ENCODE measurements at places on chromosomes 16 and 17.

- no peak for DNase-seq
Observed at GRCh38 chr17:5759501-5759925, 175.2 kb upstream of the NLRP1 start.

- no peak for DNase-seq
Observed at GRCh38 chr16:50528820-50529219, 19.4 kb upstream of the NKD1 start.

DNA sequence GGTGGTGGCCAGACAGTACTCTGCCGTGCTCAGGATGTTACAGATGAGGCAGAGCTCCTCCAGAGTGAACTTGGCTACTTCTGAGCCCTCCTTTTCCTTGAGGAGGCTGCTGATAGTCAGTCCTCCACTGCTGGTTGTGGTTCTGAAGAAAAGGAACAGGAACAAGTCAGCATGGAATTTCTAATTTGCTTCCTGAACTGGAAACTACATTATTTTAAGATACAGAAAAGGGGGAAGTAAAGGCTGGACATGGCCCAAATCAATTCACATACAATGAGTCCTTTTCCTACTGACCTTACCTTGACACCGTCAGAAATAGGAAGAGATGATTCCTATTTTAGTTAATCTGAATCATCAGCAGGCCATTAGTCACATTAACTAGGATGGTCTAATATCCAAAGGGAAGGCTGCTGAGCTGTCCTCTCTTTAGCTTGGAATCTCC is 154.2 kb downstream of the VPS53 start:
- no peak for DNase-seq

DNA sequence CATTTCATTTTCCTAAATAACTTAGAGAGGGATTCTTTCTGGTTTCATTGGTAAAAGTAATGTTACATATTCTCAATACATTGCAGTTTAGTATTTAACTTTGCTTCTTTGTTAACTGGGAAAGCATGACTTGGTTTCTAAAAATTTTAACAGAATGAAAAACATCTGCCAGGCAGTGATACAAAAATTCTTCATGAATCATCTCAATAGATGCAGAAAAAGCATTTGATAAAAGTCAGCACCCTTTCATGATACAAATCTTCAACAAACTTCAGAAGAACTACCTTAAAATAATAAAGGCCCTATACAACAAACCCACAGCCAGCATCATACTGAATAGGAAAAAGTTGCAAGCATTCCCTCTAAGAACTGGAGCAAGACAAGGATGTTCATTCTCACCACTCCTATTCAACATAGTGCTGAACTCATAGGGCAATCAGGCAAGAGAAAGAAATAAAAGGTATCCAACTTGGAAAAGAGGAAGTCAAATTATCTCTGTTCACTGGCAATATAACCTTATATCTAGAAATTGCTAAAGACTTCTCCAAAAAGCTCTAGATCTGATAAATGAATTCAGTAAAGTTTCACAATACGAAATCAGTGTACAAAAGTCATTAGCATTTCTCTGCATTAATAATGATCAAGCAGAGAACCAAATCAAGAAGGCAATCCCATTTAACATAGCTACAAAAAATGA is 50.4 kb downstream of the SLFN5 start:
- no peak for DNase-seq

DNA sequence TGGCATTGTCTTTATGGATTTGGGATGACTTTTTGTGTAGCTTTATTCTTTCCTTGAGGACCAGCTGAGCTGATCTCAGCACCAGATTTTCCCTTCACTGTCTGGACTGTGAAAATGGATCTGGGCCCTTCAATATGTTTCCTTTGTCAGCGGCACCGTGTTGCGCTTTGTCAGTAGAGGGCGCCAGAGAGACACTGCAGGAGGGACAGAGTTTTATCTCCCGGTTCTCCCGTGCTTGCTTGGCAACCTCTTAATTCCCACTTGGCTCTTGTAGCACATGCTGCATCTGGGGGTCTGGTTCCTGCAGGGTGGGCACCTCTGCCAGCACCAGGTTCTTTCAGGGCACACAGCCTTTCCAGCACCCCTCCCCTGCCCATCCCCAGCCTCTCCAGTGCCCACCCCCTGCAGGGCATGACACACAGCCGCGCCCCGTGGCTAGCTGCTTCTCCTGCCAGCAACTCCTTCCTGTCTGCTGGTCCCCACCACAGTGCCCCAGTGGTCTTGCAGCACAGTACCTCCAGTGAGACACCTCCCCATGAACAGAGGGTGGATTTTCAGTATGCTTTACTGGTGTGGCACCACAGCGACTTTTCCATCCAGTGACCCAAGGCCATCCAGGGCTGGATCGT is 19.6 kb downstream of the OR1D5 start:
- DNase-seq, result no peak

Measured in iPS-NIHi11 (cell line).